Kidney epithelial cell (primary cell): ENCODE measurements at places on chromosomes 1 and 21.

DNA sequence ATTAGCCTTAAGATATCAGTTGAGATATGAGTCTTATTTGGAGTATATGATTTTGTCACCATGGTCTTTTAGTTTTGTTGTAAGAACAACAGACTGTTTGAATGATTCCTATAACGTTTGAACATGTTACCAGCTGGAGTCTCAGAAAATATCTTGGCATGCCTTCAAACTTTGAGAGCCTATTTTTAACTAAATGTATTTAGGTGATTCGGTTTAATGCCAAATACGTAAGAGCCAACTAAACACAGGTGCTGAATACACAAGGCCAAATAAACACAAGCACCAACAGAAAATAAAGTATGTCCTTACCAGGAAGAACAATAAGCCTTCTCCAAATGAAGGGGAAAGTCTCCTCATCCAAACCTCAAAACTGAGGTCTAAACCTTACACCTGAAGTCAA is 48.6 kb downstream of the PRKACB start:
- DNase-seq = no peak

DNA sequence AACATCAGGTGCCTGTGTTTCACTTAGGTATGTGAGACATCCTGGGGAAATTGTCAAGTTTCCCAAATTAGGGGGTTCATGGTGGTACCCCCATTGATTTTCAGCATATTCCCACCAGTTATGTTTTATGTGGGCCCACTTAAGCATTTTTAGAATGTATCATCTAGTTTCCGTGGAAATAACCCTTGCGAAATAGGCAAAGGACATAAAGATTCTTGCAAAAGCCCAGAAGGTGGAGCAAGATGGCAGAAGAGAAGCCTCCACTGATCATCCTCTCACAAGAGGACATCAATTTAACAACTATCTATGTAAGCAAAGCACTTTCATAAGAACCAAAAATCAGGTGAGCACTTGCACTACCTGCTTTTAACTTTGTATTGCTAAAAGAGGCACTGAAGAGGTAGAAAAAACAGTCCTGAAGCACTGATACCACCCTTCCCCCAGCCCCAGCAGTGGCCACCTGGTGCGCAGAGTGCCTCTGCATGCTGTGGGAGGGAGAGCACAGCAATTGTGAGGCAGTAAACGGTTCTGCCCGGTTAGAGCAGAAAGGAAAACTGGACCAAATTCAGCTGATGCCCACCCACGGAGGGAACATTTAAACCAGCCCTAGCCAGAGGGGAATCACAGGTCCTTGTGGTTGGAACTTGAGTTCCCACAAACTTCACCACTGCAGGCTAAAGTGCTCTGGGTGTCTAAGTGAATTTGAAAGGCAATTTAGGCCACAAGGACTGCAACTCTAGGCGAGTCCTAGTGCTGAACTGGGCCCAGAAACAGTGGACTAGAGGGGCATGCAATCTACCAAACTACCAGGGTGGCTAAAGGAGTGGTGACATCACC is 23.2 kb downstream of the MCOLN2 start:
- DNase-seq = no peak

DNA sequence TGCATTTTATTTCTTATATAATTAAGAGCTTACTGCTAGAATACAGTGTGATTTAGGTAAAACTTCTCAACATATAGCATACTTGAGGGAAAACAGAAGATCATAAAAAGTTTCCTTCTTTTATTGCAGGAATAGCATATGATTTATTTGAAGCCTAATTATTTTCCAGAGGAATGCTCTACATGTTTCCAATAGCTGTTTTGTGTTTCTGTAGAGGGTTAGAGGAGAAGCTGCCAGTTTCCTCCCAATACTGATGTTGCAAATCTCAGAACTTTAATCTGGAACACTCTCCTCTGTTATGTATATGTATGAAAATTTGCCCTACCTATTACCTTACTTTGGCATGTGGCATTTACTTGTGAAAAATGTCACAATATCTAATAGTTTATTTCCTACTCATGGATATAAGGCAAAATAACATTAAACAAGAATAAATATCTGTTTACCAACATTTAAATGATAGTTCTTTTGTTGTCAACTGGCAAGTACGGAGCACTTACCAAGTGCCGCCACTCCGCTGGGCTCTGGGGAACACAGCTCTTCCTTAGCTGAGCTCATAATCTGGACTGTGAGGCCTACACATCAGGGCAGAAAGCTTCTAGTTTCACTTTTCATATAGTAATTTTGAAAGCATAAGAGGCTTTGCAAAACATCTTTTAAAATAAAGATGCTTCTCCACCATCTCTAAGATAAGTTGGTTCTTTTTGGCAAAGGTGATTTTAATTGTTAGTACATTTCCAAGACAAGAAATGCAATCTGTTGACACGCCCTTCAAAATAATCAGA is 239.8 kb upstream of the C1orf105 start:
- DNase-seq = no peak

GRCh38 chr1:226335661-226336060 is 26.7 kb upstream of the LIN9 start:
- no peak for DNase-seq

DNA sequence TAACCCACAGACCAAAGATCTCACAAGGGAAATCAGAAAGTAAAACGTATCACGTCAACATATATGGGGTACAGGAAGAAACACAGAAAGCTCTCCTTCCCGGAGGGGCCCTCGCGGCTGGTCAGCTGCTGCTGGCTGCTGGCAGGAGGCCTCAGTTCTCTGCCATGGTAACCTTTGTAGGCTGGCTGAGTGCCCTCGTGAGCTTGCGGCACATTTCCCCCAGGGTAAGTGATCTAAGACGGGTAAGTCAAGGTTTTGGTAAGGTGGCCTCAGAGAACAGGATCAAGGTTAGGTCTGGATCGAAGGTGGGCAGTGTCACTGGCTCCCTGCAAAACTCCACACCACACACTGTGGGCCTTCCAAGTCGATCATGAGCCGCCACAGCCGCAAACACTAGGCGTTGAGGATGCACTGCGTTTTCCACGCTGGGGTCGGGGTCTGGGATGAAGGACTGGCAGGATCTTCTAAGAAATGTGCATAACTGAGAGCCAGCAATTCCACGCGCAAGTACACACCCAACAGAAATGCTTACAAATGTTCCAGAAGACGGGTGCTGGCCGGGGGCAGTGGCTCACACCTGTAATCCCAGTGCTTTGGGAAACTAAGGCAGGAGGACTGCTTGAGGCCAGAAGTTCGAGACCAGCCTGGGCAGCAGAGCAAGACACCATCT is 33.9 kb downstream of the WDR4 start:
- DNase-seq = no peak

- peak; percentile 32 for DNase-seq
Measured at GRCh38 chr1:24111996-24112779, at the start of gene MYOM3. Gene MYOM3, minus strand, starts transcription at chr1:24112135. Its CDS starts 3,499 bp downstream, at chr1:24108636.

DNA sequence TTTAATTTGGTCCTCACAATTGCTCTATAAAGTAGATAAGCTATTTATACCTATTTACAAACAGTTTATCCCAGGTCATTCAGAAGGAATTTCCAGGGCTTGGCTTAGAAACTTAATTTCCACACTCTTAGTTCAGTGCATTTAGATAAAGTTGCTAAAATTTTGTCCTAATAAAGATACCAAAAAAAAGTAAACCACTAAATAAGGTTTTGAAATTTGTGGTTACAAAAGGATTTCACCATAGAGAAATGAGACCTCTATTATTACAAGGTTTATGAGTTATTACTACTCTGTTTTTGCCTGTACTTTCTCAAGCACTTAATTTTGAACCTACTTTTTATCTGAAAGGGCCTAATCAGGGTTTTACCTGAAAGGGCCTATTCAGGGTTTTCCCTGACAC is 22.4 kb downstream of the PTPN22 start:
- DNase-seq = no peak

DNA sequence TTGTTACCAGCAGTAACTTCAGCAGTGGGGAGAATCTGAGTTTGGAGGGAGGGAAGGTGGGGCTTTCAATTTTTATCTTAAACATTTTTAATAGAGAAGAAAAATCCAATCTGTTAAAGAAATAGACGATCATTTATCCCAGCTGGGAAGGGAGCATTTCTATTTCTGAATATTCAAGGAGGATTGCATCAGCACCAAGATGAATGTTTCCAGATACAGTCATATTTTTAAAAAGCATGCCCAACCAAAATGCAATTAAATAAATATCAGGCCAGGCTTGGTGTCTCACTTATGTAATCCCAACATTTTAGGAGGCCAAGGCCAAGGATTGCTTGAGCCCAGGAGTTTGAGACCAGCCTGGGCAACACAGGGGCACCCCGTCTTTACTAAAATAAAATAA is 1.7 kb upstream of the ATP1A4 start:
- DNase-seq = no peak

- DNase-seq = no peak
Measured at GRCh38 chr1:106022312-106022902, 1034.1 kb upstream of the PRMT6 start.

GRCh38 chr1:100950781-100951180 is 54.9 kb downstream of the SLC30A7 start:
- peak; percentile 21 for DNase-seq

- no peak for DNase-seq
Measured at GRCh38 chr1:228309326-228310067, 97.1 kb downstream of the TRIM11 start.

GRCh38 chr21:32887026-32887425 is 115.5 kb upstream of the PAXBP1 start:
- no peak for DNase-seq

DNA sequence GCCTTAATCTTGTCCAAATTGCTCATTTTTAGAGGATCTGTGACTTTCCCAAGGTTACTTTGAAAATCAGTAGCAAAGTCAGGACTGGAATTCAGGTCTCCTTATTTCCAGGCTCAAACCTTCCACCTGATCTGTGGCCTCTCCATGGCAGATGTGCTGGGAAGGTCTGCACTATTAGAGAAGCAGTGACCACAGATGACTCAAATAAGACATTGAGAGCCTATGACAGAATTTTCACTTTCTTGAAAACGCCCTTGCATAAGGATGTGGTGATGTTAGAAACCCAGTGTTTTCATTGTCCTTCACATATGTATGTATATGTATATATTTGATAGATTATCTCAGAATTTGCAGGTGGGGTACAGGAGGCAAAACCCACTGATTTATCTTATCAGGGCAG is 45.3 kb downstream of the TTC39A start:
- no peak for DNase-seq

GRCh38 chr1:23247276-23247675 is 30.0 kb upstream of the HTR1D start:
- no peak for DNase-seq

GRCh38 chr1:22883406-22883805 is 89.3 kb downstream of the LACTBL1 start:
- no peak for DNase-seq

DNA sequence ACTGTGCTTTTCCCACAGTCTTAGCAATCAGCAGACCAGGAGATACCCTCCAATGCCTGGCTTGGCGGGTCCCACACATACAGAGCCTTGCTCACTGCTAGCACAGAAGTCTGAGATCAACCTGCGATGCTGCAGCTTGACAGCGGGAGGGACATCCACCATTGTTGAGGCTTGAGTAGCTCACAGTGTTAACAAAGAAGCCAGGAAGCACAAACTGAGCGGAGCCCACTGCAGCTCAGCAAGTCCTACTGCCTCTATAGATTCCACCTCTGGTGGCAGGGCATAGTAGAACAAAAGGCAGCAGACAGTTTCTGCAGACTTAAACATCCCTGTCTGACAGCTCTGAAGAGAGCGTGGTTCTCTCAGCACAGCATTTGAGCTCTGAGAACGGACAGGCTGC is 33.4 kb downstream of the MNDA start:
- no peak for DNase-seq

DNA sequence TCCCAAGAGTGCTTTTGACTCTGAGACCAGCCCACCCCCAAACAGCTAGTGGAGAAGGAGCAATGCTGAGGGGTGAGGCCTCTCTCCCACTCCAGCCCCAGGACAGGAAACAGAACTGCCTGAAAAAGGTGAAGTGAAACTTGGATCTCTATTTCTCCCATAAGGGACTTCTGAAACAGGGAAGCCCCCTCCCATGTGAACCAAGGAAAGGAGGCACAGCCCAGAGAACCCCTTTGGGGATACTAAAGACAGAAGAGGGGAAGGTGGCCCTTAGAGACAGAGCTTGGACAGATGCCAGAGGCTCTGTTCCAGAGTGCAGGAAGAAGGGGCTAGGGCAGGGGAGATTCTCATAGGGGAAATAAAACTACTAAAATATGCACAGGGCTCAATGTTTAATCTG is 2.9 kb downstream of the TNFAIP8L2 start:
- DNase-seq = no peak

- peak; percentile 56 for DNase-seq
Measured at GRCh38 chr1:179883745-179884138, 1.7 kb downstream of the TOR1AIP1 start.

DNA sequence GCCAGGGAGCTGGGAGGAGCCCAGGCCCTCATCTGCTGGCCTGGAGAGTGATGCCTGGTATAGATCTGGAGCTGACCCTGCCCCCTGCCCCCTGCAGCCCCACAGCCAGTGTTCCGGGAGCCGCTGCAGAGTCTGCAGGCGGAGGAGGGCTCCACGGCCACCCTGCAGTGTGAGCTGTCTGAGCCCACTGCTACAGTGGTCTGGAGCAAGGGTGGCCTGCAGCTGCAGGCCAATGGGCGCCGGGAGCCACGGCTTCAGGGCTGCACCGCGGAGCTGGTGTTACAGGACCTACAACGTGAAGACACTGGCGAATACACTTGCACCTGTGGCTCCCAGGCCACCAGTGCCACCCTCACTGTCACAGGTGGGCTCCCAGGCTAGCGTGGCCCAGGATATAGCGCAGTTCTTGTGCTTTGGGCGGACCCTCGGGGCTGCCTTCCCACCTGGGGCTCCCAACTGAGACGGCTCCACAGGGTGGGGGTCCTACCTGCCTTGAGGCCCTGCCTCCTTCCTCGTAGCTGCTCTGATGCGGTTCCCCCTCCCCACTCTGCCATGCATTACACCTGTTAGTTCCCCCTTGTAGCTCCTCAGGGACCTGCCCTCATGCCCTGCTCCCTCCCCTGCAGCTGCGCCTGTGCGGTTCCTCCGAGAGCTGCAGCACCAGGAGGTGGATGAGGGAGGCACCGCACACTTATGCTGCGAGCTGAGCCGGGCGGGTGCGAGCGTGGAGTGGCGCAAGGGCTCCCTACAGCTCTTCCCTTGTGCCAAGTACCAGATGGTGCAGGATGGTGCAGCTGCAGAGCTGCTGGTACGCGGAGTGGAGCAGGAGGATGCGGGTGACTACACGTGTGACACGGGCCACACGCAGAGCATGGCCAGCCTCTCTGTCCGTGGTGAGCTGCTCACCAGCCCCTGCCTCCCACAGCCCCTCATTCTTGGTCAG is 98.7 kb downstream of the OBSCN start:
- DNase-seq = no peak

GRCh38 chr1:218718206-218718605 is 373.1 kb downstream of the TGFB2 start:
- no peak for DNase-seq

DNA sequence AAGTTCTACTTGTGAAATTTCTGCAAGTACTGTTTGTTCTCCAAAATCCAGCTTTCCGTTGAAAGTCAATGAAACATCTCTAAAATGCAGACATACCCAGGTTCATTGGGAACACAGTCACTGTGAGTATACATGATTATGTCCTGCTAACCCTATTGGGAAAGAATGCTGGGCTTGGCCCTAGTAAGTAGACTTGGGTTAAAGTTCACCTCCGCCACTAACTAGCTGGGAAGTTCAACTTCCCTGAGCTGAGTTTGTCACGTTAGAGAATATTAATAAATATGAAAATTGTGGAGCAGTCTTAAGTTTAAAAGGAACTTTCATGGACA is 10.5 kb upstream of the PGD start:
- no peak for DNase-seq

- no peak for DNase-seq
Measured at GRCh38 chr1:116312681-116313069, 60.4 kb upstream of the ATP1A1 start.

GRCh38 chr1:244941121-244941520 is 76.8 kb upstream of the HNRNPU start:
- DNase-seq = no peak
